A549 treated with dexamethasone at 1 μM for 4 hours (cell line): ENCODE measurements at places on chromosomes 7 and 10. TPM values are rescaled to one million over a fixed set of nuclear protein-coding genes. Genes with fewer than 3 reads are reported as not detected.

The GRID1 gene
- 0.18 to 0.26 TPM (median 0.25 TPM) in 5 replicates for total RNA-seq

The SLIT1 gene
- 0.02 to 0.10 TPM (median 0.06 TPM) in 5 replicates for total RNA-seq

The SEMA4G gene
- 7.3 to 9.2 TPM (median 7.6 TPM) in 5 replicates for total RNA-seq

The SEC24C gene
- 43.5 to 63.9 TPM (median 63.2 TPM) in 5 replicates for total RNA-seq

The GTF2IRD1 gene
- total RNA-seq: 21.0 to 30.9 TPM (median 25.8 TPM) in 5 replicates

The MRLN gene
- not detected in 5 replicates for total RNA-seq

The LRCH4 gene
- 10.2 to 19.5 TPM (median 15.7 TPM) in 5 replicates for total RNA-seq

The TET1 gene
- total RNA-seq: 0.49 to 0.82 TPM (median 0.71 TPM) in 5 replicates

The MMRN2 gene
- 0.66 to 1.5 TPM (median 0.81 TPM) in 5 replicates for total RNA-seq

The GSDME gene
- total RNA-seq: 41.3 to 56.9 TPM (median 48.2 TPM) in 5 replicates

The RAPGEF5 gene
- total RNA-seq: 0.14 to 0.29 TPM (median 0.17 TPM) in 5 replicates

The LIPM gene
- not detected in 5 replicates for total RNA-seq

The GIMAP6 gene
- not detected in 5 replicates for total RNA-seq

The FAM131B gene
- 0.25 to 0.38 TPM (median 0.34 TPM) in 5 replicates for total RNA-seq

The REPIN1 gene
- total RNA-seq: 62.7 to 82.7 TPM (median 76.0 TPM) in 5 replicates

The MYO1G gene
- 0.14 to 0.33 TPM (median 0.26 TPM) in 5 replicates for total RNA-seq

The GPR26 gene
- total RNA-seq: not detected in 5 replicates

The RGR gene
- not detected in 5 replicates for total RNA-seq

The KCND2 gene
- total RNA-seq: not detected in 5 replicates

The NKX1-2 gene
- 0.02 to 0.08 TPM (median 0.05 TPM) in 4 of 5 replicates, not detected in the other for total RNA-seq

The HYAL4 gene
- 0.04 TPM in 1 of 5 replicates, not detected in the others for total RNA-seq

The GIMAP2 gene
- total RNA-seq: not detected in 5 replicates

The ZPBP gene
- total RNA-seq: not detected in 5 replicates

The HHEX gene
- total RNA-seq: 11.1 to 12.4 TPM (median 11.7 TPM) in 5 replicates

The PCDH15 gene
- not detected in 5 replicates for total RNA-seq

The HTR5A gene
- total RNA-seq: not detected in 5 replicates

The TAS2R16 gene
- total RNA-seq: not detected in 5 replicates

The GDF2 gene
- total RNA-seq: not detected in 5 replicates

The RET gene
- 0.50 to 0.98 TPM (median 0.58 TPM) in 5 replicates for total RNA-seq

The REEP3 gene
- 14.5 to 26.2 TPM (median 24.9 TPM) in 5 replicates for total RNA-seq

The OR6V1 gene
- not detected in 5 replicates for total RNA-seq

The OLAH gene
- 0.90 to 1.1 TPM (median 1.0 TPM) in 5 replicates for total RNA-seq

The ICA1 gene
- total RNA-seq: 0.66 to 1.3 TPM (median 0.97 TPM) in 5 replicates
